ENCODE measurements at places on chromosomes 3 and 15.

DNA sequence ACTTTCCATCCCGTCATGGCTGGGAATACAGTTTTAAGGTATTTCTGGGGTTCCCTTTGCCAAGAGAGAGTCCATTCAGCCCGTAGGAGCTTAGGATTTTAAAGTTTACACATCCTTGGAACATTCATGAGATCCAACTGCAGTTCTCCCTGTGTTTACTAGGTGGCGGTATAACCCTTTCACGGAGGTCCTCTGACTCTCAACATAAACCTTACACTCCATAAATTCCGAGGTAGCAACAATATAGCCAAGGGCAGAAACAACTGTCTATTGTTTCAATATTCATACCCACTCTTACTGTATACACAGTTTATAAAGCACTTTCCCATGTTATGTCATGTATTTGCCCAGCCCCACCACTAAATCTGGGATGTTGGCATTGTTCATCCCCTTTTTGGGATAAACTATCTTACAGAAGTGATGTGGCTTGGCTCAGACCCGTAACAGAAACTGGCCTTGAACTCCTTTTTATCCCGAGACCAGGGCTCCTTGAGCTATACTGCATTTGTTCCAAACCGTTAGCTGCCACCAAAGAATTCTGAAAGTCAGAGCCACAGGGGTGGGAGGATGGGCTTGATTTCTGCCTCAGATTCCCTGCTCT lies 69.2 kb upstream of the COL6A5 start:
- no peak for DNase-seq

- DNase-seq = no peak
These were observed 21.8 kb downstream of the GREM1 start for GRCh38 chr15:32739522-32740063.

GRCh38 chr3:73258057-73258456 lies 196.6 kb downstream of the EBLN2 start:
- no peak for DNase-seq

- no peak for DNase-seq
These were observed 57.7 kb downstream of the FEM1B start for GRCh38 chr15:68335251-68335650.

- no peak for DNase-seq
These were observed 39.9 kb downstream of the AMOTL2 start for GRCh38 chr3:134334231-134334900.

DNA sequence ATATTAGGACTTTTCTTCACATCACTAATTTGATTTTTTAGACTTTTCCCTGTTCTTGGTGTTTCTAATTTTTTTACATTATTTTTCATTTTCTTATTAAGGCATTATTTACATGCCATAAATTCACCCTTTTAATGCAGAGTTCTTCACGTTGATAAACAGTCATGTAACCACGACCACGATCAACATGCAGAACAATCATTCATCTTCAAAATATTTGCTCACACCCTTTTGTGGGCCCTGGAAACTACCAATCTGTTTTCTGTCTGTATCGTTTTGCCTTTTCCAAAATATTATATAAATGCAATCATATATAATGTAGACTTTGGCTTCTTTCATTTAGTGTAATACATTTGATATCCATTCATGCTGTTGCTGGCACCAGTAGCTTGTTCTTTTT lies 48.7 kb downstream of the ARRDC4 start:
- no peak for DNase-seq

- no peak for DNase-seq
These were observed 268.1 kb downstream of the ULK4 start for GRCh38 chr3:41693799-41694198.

DNA sequence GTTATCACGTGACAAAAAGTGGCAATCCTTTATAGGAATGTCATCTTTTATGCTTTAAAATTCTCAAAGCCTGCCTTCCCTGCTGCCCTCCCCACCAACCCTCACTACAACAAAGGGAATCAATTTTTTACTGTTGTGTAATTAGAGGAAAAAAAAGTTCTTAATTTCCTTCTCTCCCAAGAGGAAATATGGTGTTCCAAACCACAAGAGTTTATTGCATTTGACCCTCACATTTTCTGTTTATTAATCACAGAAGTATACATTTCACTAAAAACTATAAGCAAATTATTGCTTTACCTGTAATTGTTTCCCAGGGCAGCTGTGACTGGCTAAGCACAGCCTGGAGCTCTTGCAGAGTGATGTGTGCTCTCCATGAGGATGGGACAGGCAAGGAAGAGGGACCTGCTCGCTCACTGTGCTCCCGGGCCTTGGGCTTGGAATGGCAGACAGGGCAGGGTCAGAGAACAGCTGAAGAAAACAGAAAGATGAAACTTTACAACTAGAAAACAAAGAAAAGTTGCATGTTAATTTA lies 31.3 kb upstream of the ATP10A start:
- no peak for DNase-seq

GRCh38 chr3:3013317-3014052 lies 96.7 kb downstream of the IL5RA start:
- peak; percentile 19 for DNase-seq

GRCh38 chr15:63169788-63170187 lies 12.5 kb upstream of the RPS27L start:
- no peak for DNase-seq

DNA sequence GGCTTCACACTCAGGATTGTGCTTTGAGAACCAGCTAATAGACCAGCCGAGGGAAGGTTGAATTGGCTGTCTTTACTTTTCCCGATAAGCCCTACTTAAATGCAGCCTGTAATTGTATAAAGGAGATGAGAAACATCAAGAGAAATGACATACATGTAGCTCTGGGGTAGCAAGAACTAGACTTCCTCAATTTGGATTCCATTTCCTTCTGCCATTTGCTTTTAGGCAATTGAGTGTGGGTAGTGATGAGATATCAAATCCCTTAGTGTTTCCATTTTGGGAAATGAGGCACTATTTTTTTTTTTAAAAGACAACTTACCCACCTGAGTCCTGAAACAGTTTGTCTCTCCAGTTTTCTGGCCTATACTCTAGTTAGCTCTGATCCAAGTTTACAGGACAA lies 2.2 kb downstream of the INAFM2 start:
- no peak for DNase-seq

DNA sequence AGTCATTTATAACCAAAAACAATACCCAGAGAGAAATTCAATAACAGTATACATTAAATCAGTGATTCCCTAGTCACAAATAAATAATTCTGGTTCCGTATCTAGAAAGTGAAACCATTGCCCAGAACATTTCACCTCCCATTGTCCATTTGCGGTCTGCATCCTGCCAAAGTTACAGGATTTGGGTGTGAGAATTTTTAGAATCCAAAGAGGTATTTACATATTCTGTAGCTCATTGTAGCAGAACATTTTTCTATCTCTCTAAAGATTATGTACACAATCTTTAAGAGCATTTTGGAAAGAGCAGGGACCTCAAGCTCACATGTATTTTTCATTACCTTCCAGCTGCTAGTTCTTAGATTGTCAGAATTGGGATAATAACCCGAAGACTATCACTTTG lies 261.6 kb downstream of the CHL1 start:
- DNase-seq = no peak

DNA sequence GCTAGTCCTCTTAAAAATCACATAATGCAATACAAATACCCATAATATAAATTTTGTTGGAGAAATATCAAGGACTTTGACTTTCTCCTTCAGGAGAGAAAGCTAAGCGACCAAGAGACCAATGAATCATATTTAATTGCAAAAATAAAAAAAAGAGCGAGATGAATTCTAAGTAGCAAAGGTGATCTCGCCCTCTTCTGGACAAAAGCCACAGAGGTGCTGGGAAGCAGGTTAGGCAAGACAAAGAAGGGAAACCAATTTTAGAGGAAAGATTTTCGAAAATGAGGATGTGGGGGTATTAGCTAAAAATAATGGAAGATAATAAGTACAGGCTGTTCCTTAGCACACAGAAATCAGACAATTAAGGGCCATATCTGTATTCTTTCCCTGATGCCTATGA lies 111.4 kb upstream of the PLAAT1 start:
- no peak for DNase-seq

GRCh38 chr3:170560296-170560695 lies 25.6 kb downstream of the SLC7A14 start:
- DNase-seq = no peak

DNA sequence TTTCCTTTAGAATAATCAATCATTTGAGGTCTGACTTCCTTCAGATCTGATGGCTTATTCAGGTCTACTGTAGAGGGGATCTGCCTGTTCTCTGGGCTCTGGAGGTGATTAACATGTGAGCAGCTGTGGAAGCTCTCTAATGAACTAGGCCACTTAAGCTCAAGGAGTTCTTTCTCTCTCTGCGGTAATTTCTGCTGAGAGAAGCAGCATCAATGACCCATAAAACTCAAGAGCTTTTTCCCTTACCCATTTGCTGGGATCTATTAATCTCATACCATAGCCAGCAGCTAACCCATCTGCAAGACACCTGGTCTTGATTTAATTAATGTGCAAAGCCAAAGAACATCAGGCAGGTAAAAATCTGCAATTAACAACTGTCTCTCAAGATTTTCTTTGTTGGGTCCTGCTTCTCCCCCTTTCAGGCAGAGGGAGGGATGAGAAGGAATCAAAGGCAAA lies 73.2 kb upstream of the DLG1 start:
- DNase-seq = no peak
